Activated naive CD4-positive, alpha-beta T cell treated with anti-CD3 and anti-CD28 coated beads, Interleukin-2, amount 50 U/mL, for 16 hours (primary cell): ENCODE measurements at places on chromosomes 6 and 20.

- DNase-seq: no peak
Measured at GRCh38 chr20:44258226-44258890, 11.2 kb downstream of the GDAP1L1 start.

GRCh38 chr20:37575884-37576283 is 48.2 kb upstream of the BLCAP start:
- no peak for DNase-seq

DNA sequence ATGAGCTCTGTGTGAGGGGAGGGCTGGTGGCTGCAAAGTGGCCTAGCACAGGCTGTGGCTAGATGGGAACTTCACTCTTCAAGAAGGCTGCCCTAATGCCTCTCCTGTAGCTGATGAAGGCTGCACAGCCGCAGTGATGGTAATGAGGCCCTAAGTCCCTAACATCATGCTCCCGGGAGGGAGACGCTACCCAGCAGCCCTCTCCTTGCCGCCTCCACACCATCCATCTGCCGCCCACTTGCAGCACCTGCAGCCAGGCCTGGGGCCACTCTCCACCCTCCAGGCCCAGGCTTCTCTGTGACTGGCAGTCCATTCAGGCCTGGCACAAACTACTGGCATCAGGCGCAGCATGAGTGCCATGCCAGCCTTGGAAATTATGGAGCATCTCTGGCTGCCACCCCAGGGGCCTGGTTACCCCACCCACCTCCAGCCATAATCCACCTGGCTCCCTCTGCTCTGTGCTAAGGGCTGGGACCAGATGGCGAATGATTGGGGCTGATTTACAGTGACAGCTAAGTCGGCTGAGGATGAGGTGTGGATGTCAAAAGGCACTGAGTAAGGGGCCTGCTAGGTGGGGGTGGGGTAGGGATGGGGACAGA is 284.2 kb downstream of the LRFN2 start:
- no peak for DNase-seq

- DNase-seq: no peak
Measured at GRCh38 chr6:39005774-39006173, 42.8 kb upstream of the GLP1R start.

DNA sequence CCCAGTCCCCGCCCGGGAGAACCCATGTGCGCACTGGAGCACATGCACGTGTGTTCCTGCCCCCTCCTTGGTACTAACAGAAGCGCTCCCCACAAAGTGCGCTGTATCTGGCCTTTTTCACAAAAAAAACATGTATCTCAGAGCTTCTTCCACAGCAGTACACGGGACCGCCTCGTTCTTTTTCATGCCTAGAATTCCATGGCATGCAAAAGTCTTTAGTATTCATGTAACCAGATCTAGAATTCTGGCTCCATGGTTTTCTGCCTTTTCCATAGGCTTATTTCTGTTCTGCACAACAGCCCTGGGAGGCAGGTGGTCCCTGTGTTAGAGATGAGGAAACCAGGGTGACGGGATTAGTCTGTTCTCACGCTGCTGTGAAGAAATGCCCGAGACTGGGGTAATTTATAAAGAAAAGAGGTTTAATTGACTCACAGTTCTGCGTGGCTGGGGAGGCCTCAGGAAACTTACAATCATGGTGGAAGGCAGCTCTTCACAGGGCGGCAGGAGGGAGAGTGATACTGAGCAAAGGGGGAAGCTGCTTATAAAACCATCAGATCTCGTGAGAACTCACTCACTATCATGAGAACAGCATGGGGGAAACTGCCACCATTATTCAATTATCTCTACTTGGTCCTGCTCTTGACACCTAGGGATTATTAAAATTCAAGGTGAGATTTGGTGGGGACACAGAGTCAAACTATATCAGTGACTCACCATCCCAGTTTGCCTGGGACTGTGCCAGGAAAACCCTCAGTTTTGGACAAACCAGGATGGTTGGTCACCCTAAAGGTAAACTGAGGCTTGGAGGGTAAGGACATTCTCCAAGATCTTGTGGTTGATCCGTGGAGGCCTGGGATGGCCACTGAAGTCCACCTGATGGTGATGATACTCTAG is 41.0 kb downstream of the C20orf203 start:
- no peak for DNase-seq

- no peak for DNase-seq
Measured at GRCh38 chr20:38599410-38599882, 2.2 kb upstream of the ARHGAP40 start.

DNA sequence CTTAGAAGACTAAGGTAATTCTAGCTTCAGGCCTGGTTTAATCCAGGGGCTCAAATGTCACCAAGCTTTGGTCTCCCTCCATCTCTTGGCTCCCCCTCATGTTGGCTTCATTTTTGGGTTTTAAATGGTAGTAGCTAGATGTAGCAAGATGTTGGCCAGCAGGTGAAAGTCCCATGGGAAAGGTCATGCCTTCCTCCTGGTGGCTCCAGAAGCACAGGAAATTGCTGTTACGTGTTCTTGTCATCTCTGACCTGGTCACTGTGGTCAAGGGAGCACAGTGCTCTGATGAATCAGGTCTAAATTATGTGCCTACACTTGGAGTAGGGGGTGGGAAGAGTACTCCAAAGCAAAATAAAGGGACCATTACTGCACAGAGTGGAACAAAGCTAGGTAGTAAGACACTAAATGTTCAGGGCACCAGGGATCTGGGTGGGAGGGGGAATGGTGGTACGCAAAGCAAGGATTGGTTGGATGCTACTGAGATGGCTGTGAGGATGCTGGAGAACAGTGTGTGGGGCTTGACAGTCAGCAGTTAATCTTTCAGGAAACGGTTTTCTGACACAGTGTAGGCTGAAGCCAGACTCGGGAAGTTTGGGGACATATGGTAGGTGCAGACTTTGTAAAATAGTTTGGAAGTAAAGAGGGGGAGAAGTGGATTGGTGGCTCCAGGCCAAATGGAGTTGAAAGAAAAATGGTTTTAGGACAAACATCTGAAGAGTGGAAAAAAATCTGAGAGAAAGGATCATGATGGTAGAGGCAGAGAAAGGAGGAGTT is 30.1 kb downstream of the CDS2 start:
- no peak for DNase-seq

DNA sequence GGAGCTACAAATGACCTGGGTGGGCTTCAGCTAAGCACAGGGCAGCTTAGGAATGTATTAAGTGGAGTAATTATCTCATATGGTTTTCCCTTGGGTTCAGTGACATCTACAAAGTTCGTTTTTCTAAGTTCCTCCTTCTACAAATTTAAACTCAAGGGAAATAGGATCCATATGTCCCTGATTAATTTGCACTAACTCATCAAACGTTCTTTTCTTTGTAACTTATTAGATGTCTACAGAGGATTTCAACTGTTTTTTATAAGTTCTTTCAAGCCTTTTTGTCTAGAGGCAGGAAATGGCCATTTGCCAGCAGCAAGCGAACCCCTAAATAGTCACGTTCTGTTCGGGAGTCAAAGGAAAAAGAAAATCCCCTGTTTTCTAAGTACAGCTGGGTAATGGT is 1060.3 kb downstream of the KIF16B start:
- DNase-seq: no peak

GRCh38 chr6:149884215-149884614 is 13.7 kb downstream of the RAET1E start:
- no peak for DNase-seq

- no peak for DNase-seq
Measured at GRCh38 chr6:169046483-169047192, 207.0 kb downstream of the THBS2 start.
